ENCODE measurements at places on chromosomes 4 and X.

- DNase-seq = peak; percentile 76
Observed at GRCh38 chrX:70592091-70592490, 147.5 kb downstream of the DLG3 start.

GRCh38 chrX:100750883-100751282 is 19.0 kb upstream of the SYTL4 start:
- DNase-seq = no peak

GRCh38 chrX:23434356-23434884 is 99.8 kb downstream of the PTCHD1 start:
- peak; percentile 86 for DNase-seq

DNA sequence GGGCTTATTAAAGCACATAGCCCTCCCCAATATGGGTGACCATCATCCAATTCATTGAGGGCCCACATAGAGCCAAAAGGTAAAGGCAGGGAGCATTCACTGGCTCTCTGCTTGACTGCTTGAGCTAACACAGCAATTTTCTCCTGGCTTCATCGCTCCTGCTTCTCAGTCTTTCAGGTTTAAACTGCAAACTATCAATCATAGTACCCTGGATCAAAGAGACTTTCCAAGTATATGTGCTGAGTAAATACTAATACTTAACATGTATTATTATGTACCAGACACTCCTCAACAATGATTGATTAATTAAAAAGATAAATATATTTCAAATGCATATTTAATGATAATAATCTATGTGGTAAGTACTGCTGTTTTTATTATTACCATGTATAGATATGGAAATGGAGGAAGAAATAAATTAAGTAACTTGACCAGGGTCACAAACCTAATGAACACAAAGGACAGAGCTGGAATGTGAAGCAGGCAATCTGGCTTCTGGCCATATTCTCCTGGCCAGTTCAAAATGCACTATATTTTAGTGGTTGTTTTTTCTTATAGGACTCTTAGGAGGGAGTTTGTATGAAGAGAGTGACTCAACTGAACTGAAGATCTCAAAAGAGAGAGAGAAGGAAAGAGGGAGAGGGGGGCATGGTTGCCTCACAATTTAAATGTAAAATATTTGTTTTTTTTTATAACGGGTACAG is 1197.3 kb downstream of the TECRL start:
- DNase-seq = no peak

DNA sequence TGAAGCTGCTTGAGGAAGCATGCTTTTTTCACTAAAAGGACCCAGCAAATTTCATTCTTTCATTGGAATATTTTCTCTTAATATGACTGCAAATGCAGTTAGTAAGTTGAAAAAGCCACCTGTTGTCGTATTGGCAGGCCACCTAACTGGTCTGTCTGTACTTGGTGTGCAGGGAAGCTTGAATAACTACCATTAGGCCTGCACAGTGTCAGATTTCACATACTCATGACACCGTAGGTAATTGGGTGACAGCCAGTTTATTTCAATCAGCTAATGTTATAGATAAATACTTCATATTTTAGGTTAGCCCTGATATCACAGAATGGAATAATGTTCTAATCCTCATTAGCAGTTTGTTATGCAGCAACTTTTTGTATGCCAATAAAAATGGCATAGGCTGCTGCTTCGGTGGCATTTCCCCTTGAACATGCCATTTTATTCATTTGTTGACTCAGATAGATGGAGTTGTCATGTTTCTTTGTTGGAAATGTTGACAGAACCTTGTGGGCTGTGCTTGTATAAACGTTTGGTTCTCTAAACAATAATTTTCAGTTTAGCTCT is 173.7 kb downstream of the RPA4 start:
- DNase-seq = no peak

DNA sequence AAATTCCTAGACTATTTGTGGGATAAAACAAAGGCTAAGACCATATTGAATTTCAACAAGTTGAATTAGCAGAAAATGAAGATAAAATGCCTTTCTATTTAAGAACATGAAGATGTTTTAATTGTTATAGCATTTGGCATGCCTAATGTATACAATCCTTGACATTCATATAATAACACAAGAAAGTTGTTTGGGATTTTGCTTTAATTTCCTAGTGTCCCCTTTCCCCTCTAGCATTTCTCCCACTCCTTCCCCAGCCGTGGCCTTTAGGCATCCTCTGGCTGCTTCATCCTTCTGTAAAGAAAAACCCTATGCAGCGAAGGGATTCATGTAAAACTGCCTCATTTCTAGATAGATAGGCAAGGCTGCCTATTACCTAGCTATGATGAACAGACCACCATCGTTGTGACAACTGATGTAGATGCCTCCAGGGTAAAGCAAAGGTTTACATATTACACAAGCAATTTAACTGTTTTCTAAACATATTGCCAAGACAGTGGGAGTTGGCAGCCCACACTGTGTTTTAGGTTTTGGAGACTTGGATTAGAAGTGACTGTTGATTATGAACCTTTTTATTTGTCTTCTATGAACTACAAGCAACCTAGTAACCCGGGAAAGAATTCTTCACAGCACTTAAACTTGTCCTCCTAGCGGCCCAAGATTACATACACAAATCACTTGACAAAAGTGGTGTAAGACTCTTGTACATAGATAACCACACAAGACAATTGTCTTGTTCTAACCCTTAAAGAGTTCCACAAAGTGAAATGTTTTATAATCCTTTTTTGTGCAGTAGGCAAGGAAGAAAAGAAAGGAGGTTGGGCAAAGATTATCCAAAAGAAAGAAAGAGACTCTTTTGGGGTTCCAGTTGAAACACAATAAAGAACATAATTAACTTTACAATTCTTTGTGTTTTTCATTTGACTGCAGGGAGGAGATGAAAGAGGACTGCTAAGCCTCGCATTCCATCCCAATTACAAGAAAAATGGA is 59.9 kb downstream of the HHIP start:
- DNase-seq = peak; percentile 27

- DNase-seq = peak; percentile 2
Observed at GRCh38 chrX:118976599-118977340, 2.4 kb downstream of the LONRF3 start.

DNA sequence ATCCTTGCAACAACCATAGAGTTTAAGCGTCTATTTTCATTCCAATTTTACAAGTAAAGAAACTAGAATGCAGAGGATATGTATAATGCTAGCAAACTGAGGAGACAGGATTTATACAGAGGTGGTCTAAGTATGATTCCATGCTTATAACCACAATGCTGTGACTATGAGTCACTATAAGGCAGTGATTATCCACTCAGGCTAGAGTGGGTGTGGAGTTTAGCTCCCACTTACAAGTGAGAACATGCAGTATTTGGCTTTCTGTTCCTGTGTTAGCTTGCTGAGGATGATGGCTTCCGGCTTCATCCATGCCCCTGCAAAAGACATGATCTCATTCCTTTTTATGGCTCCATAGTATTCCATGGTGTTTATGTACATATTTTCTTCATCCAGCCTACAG is 41.6 kb upstream of the EDA2R start:
- peak; percentile 1 for DNase-seq

DNA sequence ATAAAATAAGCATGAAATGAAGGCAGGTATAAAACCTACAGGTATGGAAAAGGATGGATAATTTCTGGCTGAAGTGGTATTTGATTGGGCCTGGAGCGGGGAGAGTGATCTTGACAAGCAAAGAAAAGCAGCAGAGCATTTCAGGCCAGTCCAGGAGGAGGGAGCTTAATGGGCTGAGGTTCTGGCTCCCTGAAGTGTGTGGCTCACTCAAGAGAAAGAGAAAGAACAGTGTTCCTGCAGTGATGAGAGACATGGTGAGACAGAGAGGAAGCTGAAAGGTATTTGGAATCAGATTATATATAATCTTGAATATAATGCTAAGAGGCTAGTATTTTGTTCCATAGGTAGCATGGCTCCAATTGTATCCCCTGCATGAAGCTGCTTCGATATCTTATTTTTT is 153.5 kb downstream of the MGST2 start:
- no peak for DNase-seq

DNA sequence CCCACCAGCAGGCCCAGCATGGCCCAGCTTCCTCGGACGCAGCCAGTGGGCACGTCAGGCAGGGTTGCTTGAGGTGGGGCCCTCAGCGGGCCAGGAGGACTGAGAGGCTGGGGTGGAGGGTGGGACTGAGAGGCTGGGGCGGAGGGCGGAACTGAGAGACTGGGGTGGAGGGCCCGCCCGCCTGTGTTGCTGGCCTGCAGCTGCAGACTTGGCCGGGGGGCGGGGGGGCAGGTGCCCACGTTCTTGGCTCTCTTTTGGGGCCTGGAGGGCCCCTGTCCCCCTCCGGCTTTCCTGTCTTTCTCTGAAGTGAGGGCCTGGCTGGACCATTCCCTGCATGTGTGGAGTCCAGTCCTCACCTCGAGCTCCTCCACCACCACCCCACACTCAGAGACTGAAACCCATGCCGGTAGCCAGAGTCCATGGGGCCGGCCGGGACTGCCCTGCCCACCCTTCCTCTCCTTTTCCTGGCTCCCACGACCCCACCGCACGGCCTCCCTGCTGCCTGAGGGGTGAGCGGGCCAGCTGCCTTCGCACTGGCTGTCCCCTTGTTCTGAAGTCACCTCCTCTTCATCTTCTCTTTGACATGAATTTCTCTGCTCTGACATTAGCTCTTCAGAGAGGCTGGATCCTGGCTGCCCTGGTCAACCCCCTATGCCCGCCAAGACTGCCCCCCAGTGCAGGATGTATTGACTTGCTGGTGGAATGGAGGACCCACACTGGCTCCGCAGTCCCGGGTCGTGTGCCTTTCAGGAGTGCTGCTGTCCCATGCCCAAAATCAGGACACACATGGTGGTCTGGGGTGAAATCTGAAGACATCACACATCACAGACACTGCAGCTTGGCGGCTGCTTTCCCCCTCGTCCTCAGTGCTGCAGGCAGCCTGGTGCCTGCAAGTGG is 10.1 kb upstream of the NKX1-1 start:
- no peak for DNase-seq

Data from cardiac fibroblast (primary cell).